ENCODE measurements at places on chromosomes 6 and 20.
A peak's percentile ranks its signal among the peaks of the same experiment; 100 is the strongest.

GRCh38 chr6:8225113-8225512, 122.8 kb upstream of the EEF1E1 start:
- DNase-seq: no peak

DNA sequence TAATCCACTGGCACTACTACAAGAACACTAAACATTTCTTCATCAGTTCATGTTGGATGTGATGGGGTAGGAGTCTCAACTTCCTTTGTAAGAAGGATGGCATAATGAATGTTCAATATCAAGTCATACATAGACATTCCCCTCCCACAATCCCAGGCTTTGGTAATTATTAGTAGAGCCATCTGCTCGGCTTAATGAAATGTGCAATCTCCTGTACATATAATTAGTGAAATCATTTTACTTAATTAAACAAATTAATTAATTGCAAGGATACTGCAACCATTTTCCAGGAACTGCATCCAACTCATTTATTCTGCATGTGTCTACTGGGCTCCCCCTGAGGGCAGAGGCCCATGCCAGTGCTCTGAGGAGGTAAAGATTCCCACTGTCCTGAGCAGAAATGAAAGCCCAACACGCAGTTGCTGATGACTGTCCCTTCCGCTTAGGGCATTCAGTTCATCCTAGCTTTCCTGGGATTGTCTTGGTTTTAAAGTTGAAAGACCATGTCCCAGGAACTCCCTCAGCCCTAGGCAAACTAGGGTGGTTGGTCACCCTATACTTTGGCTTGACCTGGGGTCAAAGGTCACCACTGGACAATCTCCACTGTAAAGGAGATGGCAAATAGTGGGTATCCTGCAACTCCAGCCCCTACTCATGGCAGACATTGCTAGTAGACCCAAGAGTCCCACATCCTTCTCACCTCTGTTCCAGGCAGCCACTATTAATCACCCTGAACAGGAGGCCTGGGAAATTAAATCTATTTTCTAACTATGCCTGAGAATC, 109.8 kb downstream of the TRERF1 start:
- no peak for DNase-seq

DNA sequence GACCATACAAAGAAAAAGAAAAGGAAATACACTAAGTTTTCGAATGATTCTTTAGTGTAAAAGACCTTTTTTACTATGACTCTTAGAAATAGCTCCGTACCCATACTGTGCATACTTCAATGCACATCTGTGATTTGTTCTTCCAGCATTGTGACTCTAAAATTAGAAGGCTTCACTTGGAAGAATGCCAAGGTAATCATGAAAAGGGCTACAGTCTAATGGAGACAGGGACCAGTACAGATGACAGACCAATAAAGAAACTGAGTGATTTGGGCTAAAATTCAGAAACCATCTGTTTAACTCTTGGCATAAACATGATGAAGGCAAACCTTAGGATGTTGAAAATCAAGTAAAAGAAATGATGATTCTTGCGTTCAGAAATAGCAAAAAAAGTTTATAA, 46.3 kb downstream of the CYP39A1 start:
- DNase-seq: no peak

DNA sequence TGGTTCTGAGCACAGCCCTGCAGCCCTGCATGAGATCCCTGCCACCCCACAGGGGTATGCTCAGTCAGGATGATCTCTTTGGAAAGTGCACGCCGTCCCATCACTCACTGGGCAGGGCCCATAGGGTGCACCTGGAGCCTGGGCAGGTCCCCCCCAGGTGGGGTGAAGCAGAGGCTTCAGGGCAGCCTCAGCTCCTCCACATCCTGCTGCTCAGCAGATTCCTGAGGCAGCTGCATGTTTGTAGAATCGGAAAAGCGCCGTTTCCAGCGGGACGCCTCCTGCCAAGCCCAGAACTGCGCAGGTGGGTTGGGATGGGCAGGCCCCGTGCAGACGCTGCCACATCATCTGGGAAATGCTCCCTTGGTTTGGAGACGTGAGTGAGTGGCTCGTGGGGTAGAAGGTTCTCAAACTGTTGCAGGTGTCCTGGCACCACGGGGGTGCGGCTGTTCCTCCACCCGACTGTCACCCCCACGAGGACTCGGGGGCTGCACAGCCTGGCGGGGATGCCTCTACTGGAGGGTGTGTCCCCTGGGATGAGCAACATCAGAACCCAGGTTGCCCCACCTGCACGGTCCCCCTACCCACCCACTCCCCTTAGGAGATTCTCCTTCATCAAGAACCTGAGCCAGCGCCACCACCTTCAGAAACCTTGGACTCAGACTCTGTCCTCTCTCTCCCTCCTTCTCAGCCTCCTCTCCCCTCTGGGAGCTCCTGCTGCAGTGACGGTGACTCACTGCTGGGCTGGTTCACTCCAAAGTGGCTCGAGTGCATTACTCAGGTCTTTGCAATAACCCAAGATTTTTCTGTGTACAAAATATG, 334.1 kb downstream of the TAF4 start:
- DNase-seq: no peak

DNA sequence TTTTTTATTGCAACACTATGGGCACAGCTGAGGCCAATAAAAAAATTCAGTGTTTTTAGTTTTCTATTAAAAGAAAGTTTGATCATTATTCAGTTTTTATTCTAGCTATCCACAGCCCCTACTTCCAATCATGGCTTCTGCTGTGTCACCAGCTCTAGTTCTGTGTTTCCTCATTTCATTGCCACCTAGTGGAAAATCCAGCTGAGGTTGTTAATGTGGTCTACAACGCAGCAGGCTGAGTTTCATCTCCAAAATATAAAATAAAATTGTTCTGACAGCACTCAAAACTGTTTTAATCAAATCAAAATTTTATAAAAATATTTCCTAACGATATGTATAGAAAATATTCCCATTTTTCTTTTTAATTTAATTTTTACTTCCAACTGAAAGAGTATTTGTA, 13.6 kb downstream of the COL9A1 start:
- no peak for DNase-seq

GRCh38 chr6:144646093-144647056, 361.2 kb downstream of the UTRN start:
- DNase-seq: no peak

DNA sequence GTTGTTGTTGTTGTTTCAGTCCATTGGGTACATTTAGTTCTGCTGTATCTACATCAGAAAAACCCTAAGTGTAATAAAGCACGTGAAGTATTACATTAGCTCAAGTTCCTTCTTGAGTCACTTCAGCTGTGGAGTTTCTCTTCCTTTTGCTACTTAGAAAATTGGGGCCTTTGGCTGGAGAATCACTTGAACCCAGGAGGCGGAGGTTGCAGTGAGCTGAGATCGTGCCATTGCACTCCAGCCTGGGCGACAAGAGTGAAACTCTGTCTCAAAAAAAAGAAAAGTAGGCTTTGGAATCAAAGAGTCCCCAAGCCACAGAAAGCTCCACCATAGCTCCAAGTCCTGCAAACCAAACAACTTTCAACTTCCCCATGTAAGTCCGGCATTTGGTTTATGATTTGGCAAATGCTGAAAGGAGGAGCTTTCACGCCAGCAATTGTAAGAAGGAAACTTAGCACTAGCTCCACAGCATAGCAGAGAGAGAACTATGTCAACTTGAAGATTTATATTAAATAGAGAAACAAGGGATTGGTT, 56.5 kb upstream of the RNF144B start:
- no peak for DNase-seq

DNA sequence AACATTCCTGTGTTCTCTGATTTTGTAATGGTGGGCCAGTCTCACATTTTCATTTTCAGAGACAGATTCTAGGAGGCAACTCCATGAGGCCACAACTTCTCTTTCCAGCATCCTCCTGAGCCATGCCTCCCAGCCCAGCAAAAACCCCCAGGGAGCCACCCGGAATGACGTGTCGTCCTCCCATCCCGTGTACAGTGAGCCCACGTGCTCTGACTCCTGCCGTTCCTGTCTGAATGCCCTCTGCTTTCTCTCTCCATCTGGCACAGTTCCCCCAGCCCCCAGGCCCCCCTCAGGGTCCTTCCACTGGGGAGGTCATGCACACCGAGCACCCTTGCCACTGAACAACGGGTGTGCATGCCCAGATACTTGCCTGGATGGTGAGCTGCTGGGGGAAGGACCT, 38.0 kb downstream of the C20orf203 start:
- DNase-seq: no peak

- no peak for DNase-seq
Observed at GRCh38 chr6:81797591-81797990, 45.1 kb upstream of the TENT5A start.

- DNase-seq: no peak
Observed at GRCh38 chr6:70304616-70305015, 1.7 kb upstream of the COL9A1 start.

DNA sequence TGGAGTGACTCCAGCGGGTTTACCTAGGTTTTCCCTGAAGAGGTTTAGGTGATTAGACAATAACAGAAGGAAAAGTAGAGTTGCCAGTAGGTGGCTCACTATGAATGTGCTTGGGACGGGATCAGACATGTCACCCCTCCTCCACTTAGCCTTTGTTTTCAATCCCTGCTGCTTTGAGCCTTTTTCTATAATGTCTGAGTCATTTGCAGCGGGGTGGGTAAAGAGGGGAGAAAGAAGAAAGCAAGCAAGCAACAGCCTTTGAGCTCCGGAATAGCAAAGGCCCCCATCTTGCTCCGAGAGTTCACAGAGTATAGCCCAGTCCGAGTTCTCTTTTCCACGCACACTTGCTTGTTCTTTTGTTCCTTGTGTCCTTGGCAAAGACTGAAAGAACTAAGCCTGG, 129.1 kb downstream of the PACRG start:
- peak; percentile 77 for DNase-seq

DNA sequence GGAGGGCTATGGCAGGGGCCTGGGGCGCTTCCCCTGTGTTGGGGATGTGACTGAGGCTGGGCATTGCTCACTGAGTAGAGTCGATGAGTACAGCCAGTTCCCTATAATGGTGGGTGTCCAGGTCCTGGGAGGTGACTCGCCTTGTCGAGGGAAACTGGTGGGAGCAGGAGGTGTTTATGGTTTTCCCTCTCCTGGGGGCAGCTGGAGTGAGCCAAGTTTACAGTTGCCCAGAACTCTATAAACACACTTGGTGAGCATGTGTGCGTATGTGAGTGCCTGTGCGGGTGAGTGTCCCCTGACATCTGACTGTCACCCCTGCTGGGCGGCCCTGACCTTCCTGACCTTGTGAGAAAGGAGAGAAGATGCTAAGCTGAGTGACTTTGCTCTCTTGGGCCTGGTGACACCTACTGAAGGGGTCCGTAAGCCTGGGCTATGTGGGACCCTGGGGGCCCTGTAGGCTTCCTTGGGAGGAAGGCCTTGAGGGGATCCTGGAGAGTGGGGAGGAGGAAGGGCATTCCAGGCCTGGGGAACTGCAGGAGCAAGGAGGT, 65.9 kb downstream of the VEGFA start:
- no peak for DNase-seq

GRCh38 chr20:23266530-23267398, 83.8 kb upstream of the NXT1 start:
- no peak for DNase-seq

- peak; percentile 65 for DNase-seq
Observed at GRCh38 chr20:46894579-46894958, at the start of gene EYA2. TSS of gene EYA2 (plus strand) at chr20:46894843. CDS start at chr20:46990011, 95,168 bp downstream.

DNA sequence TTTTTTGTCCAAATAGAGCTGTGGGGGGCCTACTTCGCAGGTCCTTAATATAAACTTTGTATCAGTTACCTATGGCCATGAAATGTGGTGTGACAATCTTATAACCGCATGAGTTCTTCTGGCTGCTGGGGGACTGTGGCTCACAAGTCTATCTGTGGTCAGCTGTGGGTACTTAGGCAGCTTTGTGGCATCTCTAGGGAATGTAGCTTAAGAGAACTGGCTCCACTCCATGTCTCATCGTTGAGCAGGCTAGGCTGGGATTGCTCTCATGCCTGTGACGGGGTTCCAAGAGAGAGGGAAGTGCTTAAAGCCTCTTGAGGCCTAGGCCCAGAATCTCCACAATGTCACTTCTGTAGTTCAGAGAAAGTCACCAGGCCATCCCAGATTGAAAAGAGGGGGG, 140.5 kb downstream of the BTBD3 start:
- DNase-seq: no peak

DNA sequence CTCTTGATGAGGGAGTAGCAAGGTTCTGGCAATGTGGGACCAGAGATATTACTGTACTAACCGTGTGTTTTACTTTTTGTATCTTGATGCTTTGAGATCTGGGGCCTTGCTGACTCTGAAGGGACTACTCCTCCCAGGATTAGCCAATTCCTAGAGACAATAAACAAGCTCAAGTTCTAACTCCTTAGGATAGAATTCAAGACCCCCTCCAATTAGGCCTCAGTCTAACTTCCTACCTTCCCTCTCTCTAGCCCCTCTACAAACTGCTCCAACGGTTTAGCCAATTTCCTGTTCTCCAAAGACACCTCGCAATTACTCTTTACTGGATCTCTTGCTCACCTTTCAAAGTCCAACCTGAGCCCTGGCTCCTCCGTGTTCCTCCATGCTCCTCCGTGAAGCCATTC, 158.7 kb upstream of the JARID2 start:
- no peak for DNase-seq
